ENCODE measurements at places on chromosomes 7 and 10.

DNA sequence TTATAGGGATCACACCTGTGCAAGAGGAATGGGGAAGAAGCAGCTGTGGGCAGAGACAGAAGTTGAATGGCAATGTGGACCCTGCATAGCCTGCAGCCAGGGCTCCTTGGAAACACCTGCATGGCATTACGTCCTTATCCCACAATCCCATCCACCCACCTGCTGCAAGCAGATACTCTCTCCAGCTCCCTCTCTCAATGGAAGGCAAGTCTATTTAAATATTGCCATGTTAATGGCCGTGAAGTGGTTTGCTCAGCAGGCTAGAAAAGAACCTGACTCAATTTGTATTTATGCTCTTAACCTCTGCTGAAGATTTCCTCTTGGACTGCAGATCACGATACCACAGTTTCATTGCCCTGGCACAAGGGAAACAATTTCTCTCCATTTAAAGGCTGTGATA lies 417.0 kb downstream of the TYW1 start:
- peak; percentile 12 for DNase-seq

GRCh38 chr7:34041707-34042106 lies 136.4 kb downstream of the BMPER start:
- DNase-seq: no peak

DNA sequence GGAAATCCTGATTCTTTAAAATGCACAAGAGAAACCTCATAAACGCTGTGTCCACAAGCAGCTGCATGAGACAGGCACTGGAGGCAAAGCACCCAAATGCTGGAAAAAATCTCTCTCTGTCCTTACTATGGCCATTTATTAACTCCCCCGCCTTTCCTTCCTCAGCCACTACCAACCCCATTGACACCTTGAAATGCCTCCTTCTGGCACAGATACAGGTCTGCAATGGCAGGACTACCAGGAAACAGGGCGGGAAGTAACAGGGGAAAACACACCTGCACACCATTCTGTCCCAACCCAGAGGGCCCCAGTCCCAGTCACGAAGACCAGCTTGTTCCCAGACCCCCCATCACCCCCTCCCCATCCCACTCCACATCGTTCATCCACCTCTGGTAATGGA lies 224.3 kb downstream of the PARD3 start:
- no peak for DNase-seq

DNA sequence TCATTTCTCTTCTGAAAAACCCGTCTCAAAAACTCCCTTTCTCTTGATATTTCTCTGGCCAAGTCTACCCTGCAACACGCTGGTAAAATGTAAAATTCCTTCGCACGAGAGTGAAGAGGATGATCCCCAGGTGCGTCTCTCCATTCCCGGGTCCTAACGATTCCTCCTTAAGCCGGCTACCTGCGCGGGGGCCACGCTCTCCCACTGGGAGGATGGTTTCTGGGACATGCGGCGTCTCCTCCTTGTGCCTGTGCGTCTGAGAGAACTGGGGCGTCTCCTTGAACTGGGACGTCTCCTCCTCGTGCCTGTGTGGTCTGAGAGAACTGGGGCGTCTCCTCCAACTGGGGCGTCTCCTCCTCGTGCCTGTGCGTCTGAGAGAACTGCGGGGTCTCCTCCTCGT lies 149.9 kb downstream of the WDR37 start:
- DNase-seq: no peak

GRCh38 chr10:48548531-48549135 lies 56.2 kb downstream of the ARHGAP22 start:
- DNase-seq: no peak

- no peak for DNase-seq
These were observed 37.3 kb upstream of the TPST1 start for GRCh38 chr7:66167773-66168387.

GRCh38 chr7:45509222-45509621 lies 64.9 kb upstream of the ADCY1 start:
- DNase-seq: no peak

GRCh38 chr7:4286351-4286750 lies 395.7 kb upstream of the FOXK1 start:
- peak; percentile 79 for DNase-seq

DNA sequence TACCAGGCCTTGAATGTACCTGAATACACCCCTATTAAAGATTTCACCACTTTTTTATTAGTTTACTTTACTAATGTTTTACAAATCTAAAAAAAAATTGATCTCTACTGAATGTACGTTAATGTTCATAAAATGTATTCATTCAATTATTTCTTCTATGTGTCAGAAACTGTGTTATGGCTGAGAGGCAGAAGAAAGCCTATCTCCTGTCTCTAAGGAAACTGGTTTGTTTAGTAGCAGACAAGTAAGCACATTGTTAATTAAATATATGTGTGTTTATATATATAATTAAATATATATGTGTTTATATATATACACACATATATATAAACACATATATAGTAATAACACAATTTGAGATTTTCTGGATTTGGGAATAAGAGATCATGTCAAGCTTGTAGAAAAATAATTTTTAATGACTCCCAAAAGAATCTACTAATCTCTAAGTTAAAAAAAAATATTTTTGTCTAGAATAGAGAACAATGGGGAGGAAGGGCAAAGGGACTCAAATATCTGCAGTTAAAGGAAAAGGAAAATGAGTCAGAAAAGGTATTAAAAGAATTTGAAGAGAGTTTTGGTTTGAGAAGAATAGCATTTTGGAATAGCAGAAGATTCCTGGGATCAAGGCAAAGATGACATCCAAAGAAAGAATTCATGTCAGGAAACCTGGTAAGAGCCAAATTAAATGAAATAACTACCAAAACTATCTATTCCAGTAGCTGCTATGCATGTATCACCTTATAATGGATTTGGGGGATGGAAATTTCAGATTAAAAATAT lies 92.1 kb downstream of the CH25H start:
- DNase-seq: no peak

GRCh38 chr10:89921403-89921802 lies 220.0 kb downstream of the KIF20B start:
- no peak for DNase-seq

DNA sequence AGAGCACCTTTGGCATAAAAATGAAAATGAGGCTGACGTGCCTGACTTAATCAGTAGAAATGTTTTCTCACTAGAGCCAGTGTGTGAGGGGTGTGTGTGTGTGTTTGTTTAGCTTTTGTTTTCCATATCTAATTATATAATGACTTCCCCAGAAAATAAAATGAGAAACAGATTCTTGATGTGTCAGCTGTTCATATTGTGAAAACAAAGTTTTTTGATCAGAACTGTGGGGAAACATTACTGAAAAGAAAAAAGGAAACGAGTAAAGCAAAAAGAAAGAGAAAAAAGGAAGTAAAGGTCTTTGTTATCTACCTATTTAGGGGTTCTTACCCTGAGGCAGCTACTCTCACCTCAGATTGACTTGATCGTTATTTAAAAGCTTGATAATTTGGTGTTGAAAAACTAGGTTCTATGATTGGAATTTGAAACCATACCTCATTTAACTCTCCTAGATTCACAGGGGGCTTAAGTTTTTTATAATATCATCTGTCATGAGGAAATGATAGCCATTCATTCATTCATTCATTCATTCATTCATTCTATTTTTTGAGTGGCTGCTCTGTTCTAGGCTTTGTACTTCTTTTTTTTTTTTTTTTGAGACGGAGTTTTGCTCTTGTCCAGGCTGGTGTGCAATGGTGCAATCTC lies 58.0 kb downstream of the CREM start:
- no peak for DNase-seq

- DNase-seq: no peak
These were observed 84.3 kb downstream of the CD36 start for GRCh38 chr7:80722616-80723195.

DNA sequence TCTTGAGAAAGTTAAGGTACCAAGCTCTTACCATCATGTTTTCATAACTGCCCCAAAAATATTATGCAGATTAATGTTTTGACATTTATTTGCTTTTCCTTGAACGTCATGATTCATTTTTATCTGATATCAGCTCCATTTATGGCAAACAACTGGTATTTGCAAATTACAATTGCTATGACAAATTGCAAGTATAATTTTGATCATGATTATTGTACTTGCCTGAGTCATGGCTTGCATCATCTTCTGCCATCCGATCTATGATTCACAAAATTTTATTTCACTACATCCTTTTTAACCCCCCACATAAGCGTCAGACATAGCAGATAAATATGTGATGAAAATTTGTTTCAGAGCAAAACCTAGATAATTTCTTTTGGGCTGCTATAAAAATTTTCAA lies 155.0 kb downstream of the STK31 start:
- DNase-seq: no peak

- no peak for DNase-seq
These were observed 114.0 kb downstream of the MLLT10 start for GRCh38 chr10:21648040-21648439.

GRCh38 chr10:109327266-109327665 lies 596.0 kb downstream of the XPNPEP1 start:
- DNase-seq: no peak

DNA sequence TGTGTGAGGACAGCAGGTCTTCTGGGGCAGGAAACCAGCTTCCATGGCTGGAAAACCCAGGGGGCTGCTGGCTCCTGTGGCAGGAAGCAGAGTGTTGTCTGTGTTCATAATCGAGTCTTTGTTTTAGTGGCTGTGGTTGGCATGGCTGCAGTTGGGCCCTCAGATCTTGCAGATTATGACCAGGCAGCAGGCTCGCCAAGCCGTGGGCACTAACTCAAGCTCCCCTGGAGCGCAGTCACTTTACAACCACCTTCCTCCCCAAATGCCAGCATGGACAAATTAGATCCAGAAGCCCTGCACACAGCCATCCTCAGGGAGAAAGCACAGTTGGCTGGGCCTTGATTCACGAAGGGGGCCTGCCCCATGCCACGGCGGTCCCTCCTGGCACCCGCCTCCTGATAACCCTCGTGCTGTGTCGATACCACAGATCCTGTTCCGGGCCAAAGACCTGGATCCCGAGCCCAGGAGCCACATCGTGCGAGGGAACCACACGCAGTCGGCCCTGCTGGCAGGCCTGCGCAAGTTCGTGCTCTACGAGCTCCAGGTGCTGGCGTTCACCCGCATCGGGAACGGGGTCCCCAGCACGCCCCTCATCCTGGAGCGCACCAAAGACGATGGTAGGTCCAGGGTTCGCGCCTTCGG lies 552.5 kb upstream of the FOXK1 start:
- no peak for DNase-seq

DNA sequence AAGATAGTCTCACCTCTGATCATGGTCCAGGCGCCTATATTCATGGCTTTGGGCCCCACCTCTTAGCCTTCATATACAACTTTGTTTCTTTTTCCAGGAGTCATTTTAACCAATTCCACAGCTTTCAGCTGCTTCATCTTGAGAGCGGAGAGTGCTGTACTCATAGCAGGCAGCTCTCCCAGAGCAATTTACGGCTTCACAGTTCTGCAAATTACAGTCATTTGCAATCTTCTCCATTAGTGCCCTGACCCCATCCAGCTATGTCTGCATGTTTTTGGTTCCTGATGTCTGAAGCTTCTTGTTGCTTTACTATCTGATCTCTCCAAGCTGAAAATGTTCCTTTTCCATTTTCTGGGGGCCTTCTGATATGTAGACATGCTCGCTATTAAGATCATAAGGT lies 18.0 kb upstream of the MEST start:
- DNase-seq: no peak

DNA sequence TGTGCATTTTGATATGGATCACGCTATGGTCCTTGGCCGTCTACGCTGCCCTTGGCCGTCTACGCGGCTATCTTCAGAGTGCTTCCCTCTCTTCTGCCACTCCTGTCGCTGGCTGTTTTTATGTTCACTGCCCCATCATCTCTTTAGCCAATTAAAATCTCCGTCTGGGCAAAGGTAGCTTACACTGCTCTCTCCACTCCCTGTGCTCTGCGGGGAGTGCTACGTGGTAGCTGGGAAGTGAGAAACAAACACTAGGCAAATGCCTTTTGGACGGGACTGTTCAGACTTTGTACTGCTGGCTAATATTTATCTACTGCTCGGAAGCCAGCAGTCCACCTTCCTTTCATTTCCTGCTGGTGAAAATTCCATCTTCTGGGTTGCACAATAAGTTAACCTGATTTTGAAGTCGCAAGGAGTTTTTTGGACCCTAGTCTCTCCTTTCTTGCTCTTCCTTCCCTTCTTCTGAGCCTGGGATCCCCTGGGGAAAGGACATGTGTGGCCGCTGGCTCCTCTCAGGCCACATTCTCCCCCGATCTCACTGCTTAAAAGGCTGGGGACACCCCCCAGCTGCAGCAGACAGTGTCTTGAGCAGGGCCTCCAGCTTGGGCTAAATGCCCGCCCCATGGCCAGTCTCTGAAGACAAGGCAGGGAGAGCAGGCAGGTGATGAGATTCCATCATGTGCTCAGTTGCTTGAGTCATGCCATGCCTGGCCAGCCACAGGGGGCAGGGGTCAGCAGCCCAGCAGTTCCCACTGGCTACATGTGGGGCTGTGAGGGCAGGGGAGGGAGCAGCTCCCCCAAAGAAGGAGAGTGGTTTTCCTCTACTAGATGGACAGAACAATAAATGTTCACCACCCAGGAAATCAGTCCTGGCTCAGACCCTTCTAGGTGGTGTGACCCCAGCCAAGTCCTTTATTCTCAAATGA lies 25.5 kb upstream of the RBM33 start:
- DNase-seq: peak; percentile 71

GRCh38 chr7:52507546-52508255 lies 527.7 kb upstream of the POM121L12 start:
- no peak for DNase-seq

DNA sequence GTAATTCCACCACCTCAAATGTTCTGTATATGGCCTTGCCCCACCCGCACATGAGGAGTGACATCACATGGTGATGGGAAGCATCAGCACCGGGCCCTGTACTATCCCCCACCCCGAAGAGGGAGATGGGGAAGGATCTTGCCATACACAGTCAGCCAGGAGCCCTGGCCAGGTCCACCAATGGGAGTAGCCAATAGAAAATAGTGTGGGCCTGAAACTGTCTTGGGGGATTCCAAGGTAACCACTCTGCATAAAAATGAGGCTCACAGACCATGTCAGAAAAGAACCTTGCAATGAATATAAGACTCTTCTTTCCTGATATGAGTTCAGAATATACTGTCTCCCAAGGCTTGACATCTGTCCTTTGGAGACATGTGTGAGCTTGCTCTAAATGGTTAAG lies 51.1 kb downstream of the ADRB1 start:
- no peak for DNase-seq

- DNase-seq: no peak
These were observed 20.2 kb downstream of the KDM7A start for GRCh38 chr7:140156460-140157080.

GRCh38 chr10:27614776-27615175 lies 110.7 kb downstream of the RAB18 start:
- DNase-seq: no peak

GRCh38 chr7:31642681-31643115 lies 44.3 kb upstream of the PPP1R17 start:
- no peak for DNase-seq
